ENCODE measurements at places on chromosomes 11 and 22.

DNA sequence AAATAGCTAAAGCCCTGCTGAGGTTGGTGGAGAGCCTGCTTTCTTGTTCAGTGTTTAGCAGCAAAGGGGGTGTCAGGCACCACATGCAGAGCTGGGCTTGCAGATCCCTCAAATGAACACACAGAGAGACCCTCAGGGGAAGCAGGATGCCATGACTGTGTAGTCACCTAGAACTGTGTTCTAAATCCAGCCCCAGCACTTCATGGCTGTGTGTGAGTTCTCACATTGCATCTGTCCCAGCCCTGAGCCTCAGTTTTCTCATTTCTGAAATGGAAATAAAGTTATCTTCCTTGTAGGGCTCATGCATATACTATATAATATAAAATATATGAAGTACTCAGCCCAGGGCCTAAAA, 47.1 kb downstream of the CWC15 start:
- DNase-seq = no peak

DNA sequence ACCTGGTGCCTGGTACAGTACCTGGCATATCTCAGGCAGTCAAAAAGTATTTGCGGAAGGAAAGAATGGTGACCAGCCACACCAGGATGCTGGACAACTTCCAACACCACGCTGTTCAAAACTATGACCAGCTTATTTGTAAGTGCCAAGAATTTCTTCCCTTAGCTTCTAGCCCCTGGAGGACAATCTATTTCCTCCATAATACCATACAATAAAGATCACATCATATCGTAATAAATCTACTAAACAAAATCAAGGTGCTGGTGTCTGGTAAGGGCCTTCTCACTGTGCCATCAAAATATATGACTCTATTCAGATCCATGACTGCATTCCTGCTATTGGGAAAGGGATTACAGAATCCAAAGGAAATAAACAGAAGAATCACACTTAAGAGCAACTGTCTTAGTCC, 51.5 kb downstream of the ALG9 start:
- no peak for DNase-seq

DNA sequence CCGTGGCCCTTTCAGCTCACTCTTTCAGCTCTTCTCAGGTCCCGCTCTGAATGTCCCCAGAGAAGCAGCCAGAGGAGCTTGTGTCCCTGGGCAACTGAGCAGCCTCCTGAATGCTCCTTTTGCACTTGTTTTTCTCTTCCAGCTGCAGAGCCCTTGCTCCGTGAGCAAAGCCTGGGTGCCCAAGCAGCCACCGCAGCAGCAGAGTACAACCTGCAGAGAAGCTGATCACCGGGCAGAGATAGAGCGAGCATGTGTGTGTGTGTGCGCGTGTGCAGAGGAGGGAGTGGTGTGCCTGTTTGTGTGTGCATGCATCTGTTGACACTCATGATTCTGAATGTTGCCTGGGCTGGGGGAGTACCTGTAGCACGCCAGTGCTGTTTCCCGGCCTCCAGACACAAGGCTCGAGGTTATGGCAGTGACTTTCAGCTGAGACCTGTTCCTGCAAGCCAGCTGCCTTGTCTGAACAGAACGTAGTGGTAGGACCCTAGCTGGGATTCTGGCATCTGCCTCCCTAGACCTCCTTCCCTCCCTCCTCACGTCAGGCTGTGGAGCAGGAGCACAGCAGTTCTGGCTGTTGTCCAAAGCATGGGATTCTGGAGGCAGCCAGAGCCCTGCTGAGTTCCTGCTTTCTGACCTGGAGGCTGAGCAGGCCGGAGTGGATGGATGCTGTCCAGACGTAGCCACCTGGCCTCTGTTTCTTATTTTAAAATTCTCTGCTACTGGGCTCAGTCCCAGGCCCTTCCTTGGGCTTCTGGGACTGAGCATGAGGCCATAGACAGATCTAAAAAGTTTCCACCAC, 4.5 kb upstream of the MAPK8IP1 start:
- DNase-seq = no peak

- DNase-seq = no peak
Measured at GRCh38 chr11:92216789-92217188, 7.8 kb upstream of the FAT3 start.

GRCh38 chr22:48885271-48885918, 942.3 kb downstream of the BRD1 start:
- no peak for DNase-seq

- DNase-seq = no peak
Measured at GRCh38 chr11:36374726-36375125, 78.6 kb downstream of the PRR5L start.
